ENCODE measurements at places on chromosomes 7 and 10. TPM values are rescaled to one million over a fixed set of nuclear protein-coding genes. Genes with fewer than 3 reads are reported as not detected.

The SLC26A3 gene
- not detected for total RNA-seq

The HELLS gene
- total RNA-seq: 98.1 TPM

The SPDYE16 gene
- 0.71 TPM for total RNA-seq

The GIMAP8 gene
- total RNA-seq: 31.0 TPM

The SBDS gene
- total RNA-seq: 47.7 TPM

The SDK1 gene
- total RNA-seq: 0.25 TPM

The DGKB gene
- not detected for total RNA-seq

- H3K27ac ChIP-seq: no peak overlapping the region
- H3K4me1 ChIP-seq: peaks cover 4% of the 10 kb centered on the region
- no peak overlapping the region for H3K4me3 ChIP-seq
- no peaks in the 10 kb centered on the region for H3K36me3 ChIP-seq
Observed at GRCh38 chr10:103829278-103829677, 26.1 kb downstream of the SH3PXD2A start.

DNA sequence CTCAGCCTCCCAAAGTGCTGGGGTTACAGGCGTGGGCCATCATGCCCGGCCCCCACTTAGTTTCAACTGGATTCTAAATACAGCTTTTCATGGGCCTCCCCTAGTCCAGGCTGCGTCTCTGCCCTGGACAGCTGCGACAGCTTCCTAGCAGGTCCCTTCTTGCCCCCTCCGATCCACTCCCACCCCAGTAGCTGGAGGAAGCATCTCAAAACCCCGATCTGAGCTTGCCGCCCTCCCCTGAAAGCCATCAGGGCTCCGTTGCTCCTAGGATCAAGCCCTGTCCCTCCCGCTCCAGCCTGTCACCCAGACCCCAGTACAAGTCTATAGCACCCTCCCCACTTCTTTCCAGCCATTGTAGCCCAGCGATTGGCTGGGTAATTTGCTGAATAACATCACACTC lies 64.5 kb downstream of the VWA2 start:
- H3K27ac ChIP-seq: no peak overlapping the region
- H3K27me3 ChIP-seq: peaks cover 3% of the 10 kb centered on the region
- peaks cover 11% of the 10 kb centered on the region for H3K4me1 ChIP-seq
- H3K36me3 ChIP-seq: no peaks in the 10 kb centered on the region

GRCh38 chr10:74194545-74194944 lies 43.5 kb downstream of the ADK start:
- no peaks in the 10 kb centered on the region for H3K27me3 ChIP-seq
- H3K36me3 ChIP-seq: peaks cover 11% of the 10 kb centered on the region
- H3K27ac ChIP-seq: peak overlapping the region; percentile 50
- no peak overlapping the region for H3K4me3 ChIP-seq
- no peak for DNase-seq

- H3K27ac ChIP-seq: no peak overlapping the region
- DNase-seq: no peak
- no peaks in the 10 kb centered on the region for H3K36me3 ChIP-seq
- H3K4me1 ChIP-seq: no peaks in the 10 kb centered on the region
- peaks cover 7% of the 10 kb centered on the region for H3K27me3 ChIP-seq
Observed at GRCh38 chr10:78292250-78292981, 258.8 kb downstream of the RPS24 start.

DNA sequence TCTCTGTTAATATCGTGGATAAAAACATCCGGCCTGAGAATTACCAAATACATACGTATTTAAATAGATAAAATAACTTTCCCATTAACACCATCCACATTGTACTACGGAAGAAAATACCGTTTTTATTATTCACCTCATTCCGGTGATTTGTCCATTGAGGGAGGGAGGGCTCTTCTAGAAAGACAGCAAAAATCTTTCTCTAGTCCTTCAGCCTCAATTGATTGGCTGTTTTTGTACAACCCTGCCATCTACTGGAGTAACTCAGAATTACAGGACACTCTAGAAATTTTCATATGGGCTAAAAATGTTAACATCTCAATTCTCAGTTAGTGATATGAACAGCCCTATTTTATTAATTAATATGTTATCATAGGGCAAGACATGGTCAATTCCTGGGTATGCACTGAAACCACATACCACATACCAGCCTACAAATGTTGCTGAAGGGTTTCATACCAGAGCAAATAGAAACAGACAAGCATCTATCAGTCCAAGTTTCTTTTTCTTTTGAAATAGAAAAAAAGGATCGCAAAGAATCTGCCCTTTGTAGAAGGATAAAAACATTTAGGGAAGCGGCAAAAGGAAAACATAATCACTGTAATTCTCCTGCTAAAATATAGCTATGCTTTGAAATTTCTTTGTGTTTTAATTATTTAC lies 55.8 kb upstream of the CDCA7L start:
- H3K27me3 ChIP-seq: peaks cover 10% of the 10 kb centered on the region
- no peaks in the 10 kb centered on the region for H3K36me3 ChIP-seq
- H3K27ac ChIP-seq: no peak overlapping the region
- H3K4me1 ChIP-seq: peaks cover 4% of the 10 kb centered on the region

DNA sequence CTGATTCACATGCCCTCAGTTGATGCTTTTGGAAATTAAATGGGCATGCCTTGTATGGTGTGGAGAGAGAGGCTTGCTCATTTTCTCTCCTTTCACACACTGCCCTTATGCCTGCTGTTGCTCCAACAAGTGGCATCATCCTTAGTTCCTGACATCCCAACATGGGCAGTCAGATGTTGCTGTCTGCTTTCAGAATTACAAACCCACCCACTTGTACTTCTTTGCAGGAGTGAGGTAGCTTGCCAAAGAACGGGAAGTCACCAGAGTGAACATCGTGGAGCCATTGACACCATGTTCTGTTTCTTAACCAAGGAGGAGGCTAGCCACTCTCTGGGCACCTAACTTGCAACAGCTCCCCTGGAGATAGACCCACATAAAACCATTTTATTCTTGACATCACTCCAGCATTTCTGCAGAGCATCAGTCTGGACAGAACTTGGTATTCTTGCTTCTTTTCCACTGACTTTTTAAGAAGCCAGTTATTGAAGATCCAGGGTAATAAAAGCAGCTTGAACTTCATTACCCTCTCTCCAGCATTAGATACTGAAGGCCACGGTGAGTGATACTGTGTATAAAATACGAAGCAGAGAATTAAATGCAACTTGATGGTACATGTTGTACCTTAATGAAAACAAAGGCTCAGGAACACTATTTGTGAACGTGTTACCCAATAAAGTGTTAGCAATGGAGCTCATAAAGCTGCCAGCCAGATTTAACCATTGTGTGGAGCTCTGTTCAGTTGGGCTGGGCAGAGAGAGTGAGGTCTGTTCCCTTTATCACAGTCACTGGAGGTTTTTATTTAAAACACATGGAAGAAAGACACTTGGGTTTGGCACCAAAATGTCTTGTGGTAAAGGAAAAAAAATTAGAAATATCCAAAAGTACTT lies 195.8 kb upstream of the HABP2 start:
- DNase-seq: no peak
- H3K4me3 ChIP-seq: no peak overlapping the region
- no peaks in the 10 kb centered on the region for H3K36me3 ChIP-seq
- H3K4me1 ChIP-seq: no peaks in the 10 kb centered on the region
- no peak overlapping the region for H3K27ac ChIP-seq

- H3K4me1 ChIP-seq: no peaks in the 10 kb centered on the region
- H3K27me3 ChIP-seq: peaks cover 8% of the 10 kb centered on the region
- no peak overlapping the region for H3K27ac ChIP-seq
- H3K36me3 ChIP-seq: no peaks in the 10 kb centered on the region
Observed at GRCh38 chr7:25775570-25775969, 376.4 kb upstream of the NFE2L3 start.

GRCh38 chr7:42081671-42082070 lies 155.3 kb downstream of the GLI3 start:
- no peak for DNase-seq
- H3K27ac ChIP-seq: no peak overlapping the region
- H3K4me1 ChIP-seq: no peaks in the 10 kb centered on the region
- H3K4me3 ChIP-seq: no peak overlapping the region

GRCh38 chr7:151806204-151806603 lies 70.7 kb downstream of the PRKAG2 start:
- H3K27ac ChIP-seq: no peak overlapping the region
- no peaks in the 10 kb centered on the region for H3K36me3 ChIP-seq
- no peaks in the 10 kb centered on the region for H3K4me1 ChIP-seq
- H3K4me3 ChIP-seq: no peak overlapping the region

GRCh38 chr10:129871966-129872365 lies 92.1 kb downstream of the EBF3 start:
- H3K27me3 ChIP-seq: no peaks in the 10 kb centered on the region
- no peak overlapping the region for H3K27ac ChIP-seq
- no peak overlapping the region for H3K4me3 ChIP-seq
- no peaks in the 10 kb centered on the region for H3K36me3 ChIP-seq

- no peak overlapping the region for H3K27ac ChIP-seq
- peaks cover 15% of the 10 kb centered on the region for H3K4me1 ChIP-seq
- no peak overlapping the region for H3K4me3 ChIP-seq
- no peaks in the 10 kb centered on the region for H3K27me3 ChIP-seq
- H3K36me3 ChIP-seq: peaks cover 1% of the 10 kb centered on the region
- DNase-seq: peak; percentile 16
Observed at GRCh38 chr10:132382231-132382922, 14.6 kb upstream of the PWWP2B start.

- H3K36me3 ChIP-seq: peaks cover 22% of the 10 kb centered on the region
- H3K27ac ChIP-seq: no peak overlapping the region
- H3K4me3 ChIP-seq: no peak overlapping the region
- peaks cover 14% of the 10 kb centered on the region for H3K4me1 ChIP-seq
- no peaks in the 10 kb centered on the region for H3K27me3 ChIP-seq
Observed at GRCh38 chr7:43872406-43873110, 3.2 kb upstream of the MRPS24 start.

GRCh38 chr10:128860574-128860973 lies 606.5 kb upstream of the MGMT start:
- no peak overlapping the region for H3K27ac ChIP-seq
- no peak for DNase-seq
- H3K4me3 ChIP-seq: no peak overlapping the region
- no peaks in the 10 kb centered on the region for H3K27me3 ChIP-seq
- no peaks in the 10 kb centered on the region for H3K36me3 ChIP-seq
- H3K4me1 ChIP-seq: no peaks in the 10 kb centered on the region

DNA sequence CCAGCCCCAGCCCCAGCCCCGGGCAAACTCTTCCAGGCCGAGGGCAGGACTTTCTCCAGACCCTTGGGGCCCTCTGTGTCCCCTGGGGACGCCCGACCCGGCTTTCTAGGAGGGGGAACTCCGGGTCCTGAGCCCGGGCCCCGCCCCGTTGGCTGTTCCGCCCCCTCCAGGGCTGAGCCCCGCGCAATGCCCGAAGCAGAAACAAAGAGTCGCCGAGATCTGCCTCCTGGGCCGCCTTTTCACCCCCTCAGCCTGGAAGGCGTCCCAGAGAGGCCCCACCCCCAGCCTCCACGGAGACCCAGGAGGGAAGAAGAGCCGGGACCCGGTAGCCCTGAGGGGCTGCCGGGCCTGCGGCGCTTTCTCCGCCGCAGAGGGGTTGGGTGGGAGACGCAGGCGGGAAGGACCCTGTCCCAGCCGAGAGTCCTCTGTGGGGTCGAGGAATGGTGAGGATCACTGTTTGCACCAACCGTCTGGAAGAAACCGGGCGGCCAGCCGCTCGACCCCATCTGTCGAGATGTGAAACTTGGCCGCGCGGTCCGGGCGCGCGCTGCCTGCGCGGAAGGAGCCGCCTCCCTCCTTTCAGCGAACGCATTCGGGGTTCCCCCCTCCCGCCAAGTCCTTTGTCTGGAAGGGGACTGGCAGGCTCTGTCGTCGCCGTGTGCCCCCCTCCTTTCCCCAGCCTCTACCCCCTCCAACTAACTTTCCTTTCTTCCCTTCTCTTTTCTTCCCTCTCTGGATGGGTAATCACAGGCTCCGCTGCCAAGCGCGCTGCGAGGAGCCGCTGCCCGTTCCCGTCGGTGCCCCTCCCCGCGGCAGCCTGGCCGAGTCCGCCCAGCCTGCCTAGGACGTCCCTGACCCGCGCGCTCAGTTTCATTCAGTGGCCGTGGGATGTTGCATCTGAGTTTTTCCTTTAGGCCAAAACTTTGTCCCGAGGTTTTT lies 10.2 kb downstream of the EN2 start:
- H3K4me1 ChIP-seq: peaks cover 7% of the 10 kb centered on the region
- H3K36me3 ChIP-seq: no peaks in the 10 kb centered on the region
- H3K27ac ChIP-seq: no peak overlapping the region
- H3K27me3 ChIP-seq: peaks cover 93% of the 10 kb centered on the region

DNA sequence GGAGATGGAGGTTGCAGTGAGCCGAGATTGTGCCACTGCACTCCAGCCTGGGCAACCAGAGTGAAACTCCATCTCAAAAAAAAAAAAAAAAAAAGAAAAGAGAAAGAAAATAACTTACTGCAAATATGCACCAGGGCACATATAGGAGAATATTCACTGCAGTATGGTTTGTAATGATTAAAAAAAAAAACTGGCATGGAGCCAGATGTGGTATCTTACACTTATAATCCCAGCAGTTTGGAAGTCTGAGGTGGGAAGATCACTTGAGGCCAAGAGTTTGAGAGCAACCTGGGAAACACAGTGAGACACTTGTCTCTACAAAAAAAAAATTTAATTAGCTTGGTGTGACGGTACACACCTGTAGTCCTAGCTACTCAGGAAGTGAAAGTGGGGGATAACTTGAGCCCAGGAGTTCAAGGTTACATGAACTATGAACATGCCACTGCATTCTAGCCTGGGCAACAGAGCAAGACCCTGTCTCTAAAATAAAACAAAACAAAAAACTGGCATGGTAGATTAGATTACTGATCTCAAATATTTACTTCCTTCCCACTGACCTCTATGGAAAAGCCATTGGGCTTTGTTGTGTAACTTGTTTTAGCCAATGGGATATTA lies 85.6 kb downstream of the MICU1 start:
- peaks cover 10% of the 10 kb centered on the region for H3K4me1 ChIP-seq
- no peak overlapping the region for H3K27ac ChIP-seq
- DNase-seq: no peak
- H3K27me3 ChIP-seq: no peaks in the 10 kb centered on the region

GRCh38 chr7:102874166-102874829 lies 38.5 kb upstream of the LRRC17 start:
- no peak for DNase-seq
- peaks cover 15% of the 10 kb centered on the region for H3K4me1 ChIP-seq
- H3K4me3 ChIP-seq: no peak overlapping the region
- H3K27me3 ChIP-seq: no peaks in the 10 kb centered on the region
- H3K27ac ChIP-seq: peak overlapping the region; percentile 10

DNA sequence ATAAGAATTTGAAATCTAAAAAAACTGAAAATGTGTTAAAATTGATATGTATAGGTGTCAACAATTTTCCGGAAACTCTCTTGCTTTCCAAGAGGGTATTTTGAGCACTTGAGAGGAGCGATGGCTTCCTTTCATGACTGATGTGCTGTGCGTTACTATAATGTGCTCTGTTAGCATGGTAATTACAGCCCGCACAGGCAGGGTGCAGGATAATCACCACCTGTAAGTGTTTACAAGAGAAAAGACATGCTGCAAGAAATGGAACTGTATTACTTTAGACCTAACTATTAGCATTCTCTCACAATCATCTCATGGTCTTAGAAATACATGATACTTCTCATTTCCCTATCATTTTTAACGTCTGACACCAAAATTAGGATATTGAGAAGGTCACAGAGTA lies 92.4 kb upstream of the ADARB2 start:
- no peak overlapping the region for H3K27ac ChIP-seq
- H3K4me3 ChIP-seq: no peak overlapping the region
- no peaks in the 10 kb centered on the region for H3K4me1 ChIP-seq

- H3K36me3 ChIP-seq: no peaks in the 10 kb centered on the region
- H3K4me3 ChIP-seq: no peak overlapping the region
- H3K27ac ChIP-seq: no peak overlapping the region
- no peak for DNase-seq
Observed at GRCh38 chr10:77799352-77799751, 127.2 kb downstream of the DLG5 start.

- no peak overlapping the region for H3K4me3 ChIP-seq
- H3K36me3 ChIP-seq: no peaks in the 10 kb centered on the region
- H3K4me1 ChIP-seq: no peaks in the 10 kb centered on the region
- no peak overlapping the region for H3K27ac ChIP-seq
- no peak for DNase-seq
Observed at GRCh38 chr10:115572740-115573455, 479.7 kb downstream of the ATRNL1 start.

Measured in activated naive CD8-positive, alpha-beta T cell treated with anti-CD3 and anti-CD28 coated beads, Interleukin-2, amount 10 ng/mL, durations not matched to agents 7 days and 5 days (primary cell).